Stimulated activated CD8-positive, alpha-beta memory T cell treated with anti-CD3 and anti-CD28 coated beads, Interleukin-4, amount 100 ng/mL, for 24 hours (primary cell): ENCODE measurements at places on chromosomes 6 and 20.

- DNase-seq: no peak
These were observed 89.8 kb upstream of the PHACTR3 start for GRCh38 chr20:59514554-59514953.

- DNase-seq: no peak
These were observed 218.2 kb downstream of the C6orf118 start for GRCh38 chr6:165091121-165091785.

DNA sequence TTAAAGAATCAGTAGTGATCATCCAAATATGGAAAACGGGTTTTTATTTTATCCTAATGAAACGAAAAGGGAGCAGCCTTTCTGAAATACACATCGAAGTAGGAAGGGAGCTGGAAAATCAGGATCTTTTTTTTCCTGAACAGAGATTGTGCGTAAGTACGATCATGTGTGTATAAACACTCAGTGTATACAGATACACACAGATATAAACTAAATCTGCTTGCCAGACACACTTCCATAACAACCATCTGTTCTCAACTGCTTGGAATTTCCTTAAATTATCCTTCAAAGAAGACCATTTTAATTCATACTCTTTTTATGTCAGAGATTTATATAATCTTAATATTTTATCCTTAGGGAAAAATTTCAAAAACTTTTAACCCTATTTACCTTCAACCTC is 110.7 kb downstream of the CHD6 start:
- no peak for DNase-seq

GRCh38 chr6:131124336-131125071 is 10.8 kb upstream of the AKAP7 start:
- no peak for DNase-seq

DNA sequence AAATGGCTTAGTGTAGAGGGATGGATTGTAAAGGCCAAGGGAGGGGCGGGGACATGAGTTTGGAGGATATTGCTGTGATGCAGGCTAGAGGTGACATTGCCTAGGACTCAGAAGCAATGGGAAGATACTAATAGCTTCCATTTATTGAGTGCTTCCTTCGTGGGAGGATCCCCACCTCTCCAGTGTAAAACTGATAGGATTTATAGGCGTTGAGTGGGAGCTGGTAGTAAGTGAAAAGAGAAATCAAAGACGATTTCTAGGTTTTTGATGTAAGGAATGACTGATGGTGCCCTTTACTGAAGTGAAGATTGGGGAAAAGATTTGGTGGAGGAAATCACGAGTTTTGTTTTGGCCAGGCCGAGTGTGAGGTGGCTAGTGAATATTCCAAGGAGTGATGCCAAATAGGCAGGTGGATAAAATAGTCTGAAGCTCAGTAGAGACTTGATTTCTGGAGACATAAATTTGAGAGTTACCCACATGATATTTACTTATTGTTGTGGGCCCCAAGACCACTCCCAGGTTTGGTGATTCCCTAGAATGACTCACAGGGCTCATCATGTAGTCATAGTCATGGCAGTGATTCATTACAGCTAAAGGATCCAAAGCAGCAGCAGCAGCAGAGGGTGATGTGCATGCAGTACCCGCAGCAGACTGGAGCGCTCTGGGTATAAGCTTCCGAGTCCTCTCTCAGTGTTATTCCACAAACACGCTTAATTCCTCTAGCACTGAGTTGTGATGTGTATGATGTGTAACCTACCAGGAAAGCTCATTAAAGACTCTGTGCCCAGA is 10.2 kb downstream of the RPRD1B start:
- no peak for DNase-seq

DNA sequence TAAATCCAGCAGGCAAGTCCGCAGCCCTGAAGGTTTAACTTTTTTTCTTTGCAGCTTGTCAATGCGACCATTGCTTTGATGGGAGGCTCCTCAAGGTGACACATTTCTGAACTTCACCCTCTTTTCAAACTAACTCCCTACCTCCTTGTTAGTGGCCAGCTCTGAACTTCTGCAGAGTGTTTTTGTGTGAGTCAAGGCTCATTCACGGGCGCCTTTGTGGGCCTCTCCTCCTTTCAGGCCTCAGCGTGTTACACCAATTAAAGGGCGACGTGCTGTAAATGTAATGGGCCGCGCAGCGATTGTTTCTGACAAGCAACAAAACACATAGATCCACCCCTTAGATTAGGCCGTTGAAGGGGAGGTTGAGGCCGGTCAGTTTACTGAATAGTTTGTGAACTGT is 45.5 kb upstream of the NR2E1 start:
- no peak for DNase-seq

GRCh38 chr20:38628580-38629470 is 27.2 kb downstream of the ARHGAP40 start:
- no peak for DNase-seq

DNA sequence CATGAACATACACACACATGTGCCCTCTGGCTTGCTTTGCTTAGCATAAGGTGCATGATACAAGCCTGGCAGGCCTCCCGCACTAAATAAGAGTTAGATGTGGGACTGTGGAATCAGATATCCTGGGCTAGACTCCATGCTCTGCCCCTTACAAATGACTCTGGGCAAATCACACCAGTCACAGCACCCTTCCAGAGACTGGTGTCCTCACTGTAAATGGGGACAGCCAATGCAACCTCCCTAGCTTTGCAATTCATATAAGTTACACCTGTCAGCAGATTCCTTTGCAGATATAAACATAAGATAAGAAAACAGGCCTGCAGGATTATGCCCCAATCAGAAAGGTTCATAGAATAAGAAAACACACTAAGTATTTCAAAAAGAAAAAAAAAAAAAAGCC is 174.1 kb downstream of the PTPRT start:
- DNase-seq: no peak

DNA sequence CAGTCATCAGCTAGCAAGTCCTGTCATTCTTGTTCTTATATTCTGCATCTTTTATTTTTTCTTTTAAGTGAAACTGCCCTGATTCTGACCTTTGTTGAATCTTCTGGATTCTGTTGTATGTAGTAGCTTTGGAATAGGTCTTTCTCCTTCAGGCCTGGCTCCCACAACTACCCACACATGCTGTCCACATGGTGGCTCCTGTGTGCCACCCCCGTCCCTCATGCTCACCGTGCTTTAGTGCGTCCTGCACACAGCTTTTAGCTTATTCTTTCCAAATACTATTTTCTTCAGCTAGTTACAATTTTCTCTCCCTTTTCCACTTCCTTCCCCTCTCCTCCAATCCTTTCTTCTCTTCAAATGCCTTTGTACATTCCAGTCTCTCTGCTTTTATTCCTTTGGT is 61.8 kb downstream of the CTNNBL1 start:
- DNase-seq: no peak
